ENCODE measurements at places on chromosomes 6 and 20.
A peak's percentile ranks its signal among the peaks of the same experiment; 100 is the strongest.

DNA sequence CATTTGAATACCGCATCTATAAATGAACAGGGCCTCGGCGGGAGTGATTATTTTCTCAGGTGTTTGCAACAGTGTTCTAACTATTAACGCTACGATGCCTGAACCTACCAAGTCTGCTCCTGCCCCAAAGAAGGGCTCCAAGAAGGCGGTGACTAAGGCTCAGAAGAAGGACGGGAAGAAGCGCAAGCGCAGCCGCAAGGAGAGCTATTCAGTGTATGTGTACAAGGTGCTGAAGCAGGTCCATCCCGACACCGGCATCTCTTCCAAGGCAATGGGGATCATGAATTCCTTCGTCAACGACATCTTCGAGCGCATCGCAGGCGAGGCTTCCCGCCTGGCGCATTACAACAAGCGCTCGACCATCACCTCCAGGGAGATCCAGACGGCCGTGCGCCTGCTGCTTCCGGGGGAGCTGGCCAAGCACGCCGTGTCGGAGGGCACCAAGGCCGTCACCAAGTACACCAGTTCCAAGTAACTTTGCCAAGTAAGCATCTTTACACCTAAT lies 70.9 kb downstream of the HFE start:
- peak; percentile 75 for DNase-seq

- no peak for DNase-seq
Measured at GRCh38 chr6:43887340-43887858, 117.4 kb downstream of the VEGFA start.

- no peak for DNase-seq
Measured at GRCh38 chr6:169798764-169799473, 47.5 kb downstream of the ERMARD start.

GRCh38 chr20:12068121-12068520 lies 150.4 kb downstream of the BTBD3 start:
- DNase-seq: no peak

DNA sequence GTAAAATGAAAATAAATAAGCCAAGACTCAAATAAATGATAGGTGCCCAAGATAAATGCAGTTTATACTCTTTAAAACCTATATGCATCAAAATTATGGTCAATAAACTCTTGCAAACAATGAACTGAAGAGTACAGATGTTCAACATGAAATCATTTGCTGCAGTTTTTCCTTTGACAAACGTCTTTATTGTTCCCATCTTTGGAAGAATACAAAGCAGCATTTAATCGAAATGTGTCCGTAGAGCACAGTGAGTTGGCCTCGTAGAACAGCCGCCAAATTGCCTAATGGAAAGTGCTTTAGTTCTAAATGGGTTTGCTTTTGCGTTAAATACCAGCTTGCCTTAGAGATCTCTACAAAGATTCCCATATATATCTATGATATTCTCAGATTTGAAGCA lies 447.4 kb downstream of the PKHD1 start:
- DNase-seq: no peak

Measured in activated effector memory CD4-positive, alpha-beta T cell treated with Interleukin-2 at 50 U/mL for 16 hours (primary cell).